ENCODE measurements at places on chromosomes 12 and 14. TPM values are rescaled to one million over a fixed set of nuclear protein-coding genes. Genes with fewer than 3 reads are reported as not detected.

The KLRD1 gene
- 1.5 TPM for total RNA-seq

The SYNDIG1L gene
- total RNA-seq: not detected

The ZDHHC22 gene
- not detected for total RNA-seq

The TEX52 gene
- total RNA-seq: not detected

The CLEC7A gene
- total RNA-seq: 0.07 TPM

Data from kidney epithelial cell (primary cell).